NCI-H1436 treated with DMSO at 0.1 percent for 48 hours (cell line): ENCODE measurements at places on chromosomes 2 and 18.
A peak's percentile ranks its signal among the peaks of the same experiment; 100 is the strongest.

DNA sequence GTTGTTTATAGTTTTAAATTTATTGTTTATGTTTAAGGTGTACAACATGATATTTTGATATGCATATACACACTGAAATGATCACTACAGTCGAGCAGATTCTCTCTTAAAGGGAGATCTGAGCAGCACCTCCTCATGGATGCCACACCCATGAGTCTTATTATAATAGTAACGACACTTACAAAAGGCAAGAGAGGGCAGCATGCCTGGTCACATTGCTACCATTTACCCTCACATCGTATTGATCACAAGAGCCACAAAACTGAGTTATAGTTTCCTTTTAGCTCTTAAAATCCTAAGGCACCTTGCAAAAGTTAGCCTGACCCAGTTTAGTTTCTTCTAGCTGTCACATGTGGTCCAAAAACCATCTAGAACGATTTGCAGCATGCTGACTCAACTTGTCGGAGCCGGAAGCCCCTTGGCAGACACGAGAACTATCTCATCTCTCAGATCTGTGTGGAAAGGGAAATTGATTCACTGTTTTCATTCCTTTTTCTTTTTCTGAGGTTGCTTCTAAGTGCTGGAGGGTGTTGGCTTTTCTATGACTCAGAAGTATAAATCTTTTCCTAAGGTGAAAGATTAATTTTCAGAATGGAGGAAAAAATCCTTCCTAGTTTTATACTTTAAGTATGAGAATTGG lies 85.3 kb downstream of the CDC42EP3 start:
- no peak for DNase-seq

DNA sequence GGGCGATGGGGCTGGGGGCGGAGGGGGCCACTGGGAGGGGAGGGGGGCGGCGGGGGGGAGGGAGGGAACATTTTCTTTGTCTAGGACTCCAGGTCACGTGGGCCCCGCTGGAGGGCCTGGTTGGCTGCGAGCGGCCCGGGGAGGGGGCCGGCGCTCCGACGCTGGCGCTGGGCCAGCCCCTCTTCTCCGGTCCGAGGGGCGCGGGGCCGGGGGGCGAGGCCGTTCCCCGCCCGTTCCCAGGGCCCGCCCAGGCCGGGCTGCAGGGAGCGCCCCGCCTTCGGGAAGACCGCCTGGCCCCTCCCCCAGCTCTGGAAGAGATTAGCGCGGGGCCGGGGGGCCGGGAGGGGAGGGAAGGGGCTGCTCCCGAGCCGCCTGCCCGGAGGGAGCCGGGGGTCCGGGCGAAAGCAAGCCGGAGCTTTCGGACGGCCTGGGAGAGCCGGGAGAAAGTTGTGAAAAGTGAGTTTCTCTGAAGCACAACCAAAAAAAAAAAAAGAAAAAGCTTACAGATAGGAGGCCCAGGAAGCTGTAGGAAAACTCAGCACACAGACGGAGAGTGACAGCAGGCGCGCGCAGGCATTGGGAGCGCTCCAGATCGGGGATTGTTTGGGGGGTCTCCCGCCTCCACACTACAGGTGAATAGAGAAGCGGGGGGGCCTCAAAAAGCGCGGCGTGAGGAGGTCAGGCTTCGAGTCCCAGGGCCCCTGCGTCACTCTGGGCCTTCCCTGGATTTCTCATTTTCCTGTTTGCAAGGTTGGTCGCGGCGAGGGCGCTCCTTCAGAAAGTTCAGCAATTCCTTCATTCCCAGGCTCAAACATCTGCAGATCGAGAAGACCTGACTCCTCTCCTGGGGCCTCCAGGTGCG lies 84.1 kb upstream of the POMC start:
- peak; percentile 39 for DNase-seq

- DNase-seq = no peak
These were observed 14.7 kb downstream of the AGAP1 start for GRCh38 chr2:235508371-235509160.

GRCh38 chr2:11692966-11693521 lies 23.0 kb upstream of the NTSR2 start:
- no peak for DNase-seq

- no peak for DNase-seq
These were observed 50.6 kb upstream of the EML6 start for GRCh38 chr2:54672590-54673456.

- DNase-seq = no peak
These were observed 1.3 kb downstream of the RTP5 start for GRCh38 chr2:241870611-241871537.

- no peak for DNase-seq
These were observed 51.0 kb downstream of the LDLRAD4 start for GRCh38 chr18:13269521-13270011.

GRCh38 chr18:10128921-10129501 lies 215.2 kb downstream of the VAPA start:
- no peak for DNase-seq

GRCh38 chr18:75407468-75408437 lies 19.8 kb downstream of the SMIM21 start:
- DNase-seq = no peak

DNA sequence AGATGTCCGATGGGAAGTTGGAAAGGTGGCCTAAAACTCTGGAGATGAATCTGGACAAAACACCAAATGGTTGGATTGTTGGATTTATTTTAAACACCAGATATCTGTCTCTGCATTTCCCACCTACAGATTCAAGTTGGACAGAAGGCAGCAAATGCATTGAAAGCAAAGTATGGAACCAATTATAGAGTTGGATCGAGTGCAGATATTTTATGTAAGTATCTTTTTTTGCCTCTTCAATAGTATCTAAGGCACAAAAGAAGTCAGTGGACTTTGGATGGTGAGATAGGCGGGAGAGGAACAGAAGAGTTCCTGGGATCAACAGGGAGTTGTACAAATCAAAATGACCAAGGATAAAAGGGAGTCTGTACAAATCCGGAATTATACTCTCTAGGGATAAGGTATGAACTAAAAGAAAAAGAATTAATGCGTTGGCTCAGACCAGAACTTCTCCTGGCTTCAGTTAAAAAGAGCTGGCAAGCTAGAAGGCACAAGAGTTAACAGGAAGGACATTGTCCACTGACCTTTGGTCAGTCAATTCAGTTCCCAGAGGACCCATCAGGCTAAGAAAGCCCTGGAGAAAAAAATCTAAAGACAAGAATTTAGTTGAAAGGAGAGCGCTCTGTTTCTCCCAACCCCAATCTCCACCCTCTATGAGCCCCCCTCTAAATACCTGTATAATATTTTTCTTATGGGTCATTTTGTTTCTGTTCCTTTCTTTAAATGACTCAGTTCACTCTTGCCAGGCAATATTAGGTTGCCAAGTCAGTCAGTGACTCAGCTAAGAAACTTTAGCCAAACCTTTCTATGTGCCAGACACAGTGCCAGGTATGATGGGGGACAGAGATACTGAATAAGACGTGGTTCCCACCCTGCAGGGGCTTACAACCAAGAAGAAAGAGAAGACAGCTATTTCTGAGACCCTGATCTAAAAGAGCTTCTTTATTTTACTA lies 29.1 kb downstream of the CPO start:
- DNase-seq = no peak

DNA sequence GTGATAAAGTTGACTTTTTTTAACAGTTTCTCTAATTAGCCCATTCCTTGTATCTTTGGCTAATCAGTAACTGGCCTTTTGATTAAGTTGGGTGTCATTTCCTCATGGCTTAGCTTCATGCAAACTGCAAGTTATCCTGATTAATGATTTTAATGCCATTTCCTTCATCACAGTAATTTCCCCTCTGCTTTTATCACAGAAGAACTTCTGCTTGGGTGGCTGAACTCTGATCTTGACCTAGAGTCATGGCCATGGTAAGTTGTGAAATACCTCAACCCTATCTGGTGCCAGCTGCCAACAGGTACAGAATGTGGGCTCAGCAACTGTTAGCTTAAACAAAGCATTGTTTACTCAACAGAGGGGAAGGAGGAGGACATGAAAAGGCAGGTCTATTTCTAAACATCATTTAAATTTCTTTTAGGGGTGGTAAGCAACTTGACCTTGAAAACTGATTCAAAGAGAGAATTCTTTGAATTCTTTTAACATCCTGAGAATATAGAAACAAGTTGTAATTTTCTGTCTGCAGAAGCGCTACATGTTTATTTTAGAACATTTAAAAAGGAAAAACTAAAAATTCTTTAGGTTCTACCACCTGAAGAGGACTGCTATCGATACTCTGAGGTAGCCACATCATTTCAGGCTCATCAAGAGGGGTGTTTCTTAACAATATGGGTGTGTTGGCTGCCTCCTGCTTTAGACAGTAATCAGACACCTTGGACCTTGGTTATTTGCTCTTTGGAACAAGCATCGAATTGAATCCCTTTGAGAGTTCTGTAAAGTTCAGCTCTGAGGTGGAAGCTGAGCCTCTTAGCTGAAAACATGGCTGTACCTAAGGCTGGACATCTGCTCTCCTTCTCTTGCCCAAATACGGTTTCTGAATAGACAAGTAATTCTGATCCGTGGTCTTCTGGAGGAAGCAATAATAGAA lies 39.7 kb downstream of the ANXA4 start:
- no peak for DNase-seq

GRCh38 chr2:239201884-239202283 lies 198.9 kb downstream of the HDAC4 start:
- no peak for DNase-seq

- DNase-seq = no peak
These were observed 46.0 kb downstream of the NPAS2 start for GRCh38 chr2:100865816-100866460.

DNA sequence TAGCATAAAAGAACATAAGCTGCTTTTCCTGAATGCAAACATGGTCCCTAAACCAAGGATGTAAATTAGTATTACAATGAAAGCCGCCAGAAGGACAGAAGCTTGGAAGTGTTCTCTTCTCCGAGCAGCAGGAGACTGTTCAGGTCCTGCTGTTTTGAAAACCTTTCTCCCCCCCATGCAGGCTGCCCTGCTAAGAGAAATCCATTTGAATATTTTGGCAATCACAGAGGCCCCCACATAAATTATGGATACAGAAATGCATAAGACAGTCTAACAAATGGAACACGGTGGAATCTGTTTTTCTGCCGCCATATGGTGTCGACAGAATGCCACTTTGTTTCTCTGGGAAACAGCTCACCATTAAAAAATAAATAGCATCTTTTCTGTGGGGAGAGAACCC lies 600.4 kb upstream of the KLHL29 start:
- no peak for DNase-seq

DNA sequence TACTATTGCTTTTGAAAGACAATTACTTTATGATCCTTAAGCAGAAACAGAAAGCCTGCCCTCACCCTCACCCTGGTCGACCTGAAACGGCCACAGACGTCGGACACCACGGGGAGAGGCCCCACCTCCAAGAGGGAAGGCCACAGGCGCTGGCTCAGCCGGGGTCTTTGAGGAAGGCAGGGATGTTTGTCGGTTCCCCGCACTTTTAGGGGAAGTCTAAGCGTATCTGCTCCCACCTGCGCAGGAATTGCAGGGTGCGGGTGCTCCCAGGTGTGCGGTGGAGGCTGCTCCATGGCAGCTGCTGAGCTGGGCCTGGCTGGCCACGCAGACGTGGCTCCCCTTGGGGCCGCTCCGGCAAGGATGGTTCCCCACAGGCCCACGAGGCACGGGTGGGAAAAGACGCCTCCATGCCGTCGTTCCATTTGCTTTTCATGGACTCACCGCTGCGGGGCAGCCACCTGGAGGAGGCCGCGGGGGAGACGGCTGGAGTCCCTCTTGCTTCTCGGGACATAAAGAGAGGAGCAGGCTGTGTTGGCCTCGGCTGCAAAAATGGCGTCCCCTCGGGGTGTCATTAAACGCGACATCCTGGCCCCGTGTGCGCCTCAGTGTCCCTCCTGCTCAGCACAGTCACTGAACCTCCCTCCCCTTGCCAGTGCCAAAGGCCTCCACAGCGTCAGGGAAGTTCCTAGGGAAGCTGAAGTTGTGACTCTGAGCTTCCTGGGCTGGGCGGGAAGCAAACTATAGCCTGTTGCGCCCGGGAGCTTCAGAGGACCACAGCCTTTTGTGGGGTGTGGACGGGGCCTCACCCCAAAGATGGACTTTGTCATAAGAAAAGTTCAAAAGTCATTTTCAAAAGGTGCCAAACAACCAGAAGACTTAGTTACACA lies 63.4 kb downstream of the NFATC1 start:
- no peak for DNase-seq
